Testis (tissue), 5 donors: ENCODE measurements at places on chromosomes 2 and 18.

DNA sequence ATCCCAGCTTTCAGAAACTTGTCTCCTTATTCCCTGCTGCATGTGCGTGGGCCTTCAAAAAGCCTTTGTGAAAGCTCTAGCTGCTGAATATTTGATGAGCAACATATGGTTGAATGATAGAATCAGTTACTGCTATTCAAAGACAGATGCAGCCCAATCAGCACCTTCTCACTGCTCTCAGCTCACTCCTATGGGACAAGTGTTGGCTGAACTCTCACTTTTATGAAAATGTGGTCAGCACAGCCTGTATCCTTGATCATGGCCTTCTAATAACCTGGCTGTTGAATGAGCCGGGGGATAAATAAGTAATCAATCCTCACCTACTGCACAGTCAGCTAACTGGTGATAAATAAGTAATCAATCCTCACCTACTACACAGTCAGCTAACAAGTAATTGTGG is 103.2 kb downstream of the PIEZO2 start:
- H3K4me3 ChIP-seq: no peak overlapping the region
- no peak overlapping the region for H3K27ac ChIP-seq
- DNase-seq: no peak
- H3K27me3 ChIP-seq: no peaks in the 10 kb centered on the region

DNA sequence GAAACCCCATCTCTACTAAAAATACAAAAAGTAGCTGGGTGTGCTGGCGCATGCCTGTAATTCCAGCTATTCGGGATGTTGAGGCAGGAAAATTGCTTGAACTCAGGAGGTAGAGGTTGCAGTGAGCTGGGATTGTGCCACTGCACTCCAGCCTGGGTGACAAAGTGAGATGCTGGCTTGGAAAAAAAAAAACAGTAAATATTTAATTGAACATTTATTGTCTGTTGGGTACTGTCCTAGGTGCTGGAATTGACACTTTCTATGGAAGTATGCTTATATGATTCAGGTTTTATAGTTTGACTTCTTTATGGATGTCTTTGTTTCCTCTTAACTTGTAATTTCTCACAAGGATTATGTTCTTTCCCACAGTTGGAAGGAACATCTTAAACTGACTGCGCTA is 633.1 kb upstream of the SETBP1 start:
- no peaks in the 10 kb centered on the region for H3K36me3 ChIP-seq
- H3K4me1 ChIP-seq: no peaks in the 10 kb centered on the region
- H3K27ac ChIP-seq: no peak overlapping the region
- H3K4me3 ChIP-seq: no peak overlapping the region
- H3K27me3 ChIP-seq: no peaks in the 10 kb centered on the region
- no peak for DNase-seq

GRCh38 chr2:29317077-29317517 is 201.9 kb downstream of the CLIP4 start:
- H3K36me3 ChIP-seq: no peaks in the 10 kb centered on the region
- no peak for DNase-seq
- no peaks in the 10 kb centered on the region for H3K27me3 ChIP-seq
- H3K27ac ChIP-seq: no peak overlapping the region

DNA sequence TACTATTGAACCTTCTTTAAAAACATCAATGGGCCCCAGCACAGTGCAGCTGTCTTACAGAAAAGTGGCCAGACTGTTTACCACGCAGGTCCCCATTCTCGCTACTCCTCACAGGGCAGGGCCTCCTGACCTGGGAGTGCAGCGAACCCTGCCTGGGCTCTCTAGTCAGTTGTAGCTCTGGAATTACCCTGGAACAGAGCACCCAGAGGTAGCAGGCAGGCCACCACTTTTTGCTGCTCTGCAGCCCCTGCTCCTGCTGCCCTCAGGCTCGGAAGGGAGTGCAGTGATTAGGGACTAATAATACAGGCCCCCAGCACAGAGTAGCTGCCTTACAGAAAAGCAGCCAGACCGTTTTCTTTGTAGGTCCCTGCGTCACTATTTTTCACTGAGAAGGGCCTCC is 1563.0 kb downstream of the SUCLG1 start:
- H3K4me1 ChIP-seq: no peaks in the 10 kb centered on the region
- H3K36me3 ChIP-seq: no peaks in the 10 kb centered on the region
- no peaks in the 10 kb centered on the region for H3K27me3 ChIP-seq
- DNase-seq: no peak
- H3K4me3 ChIP-seq: no peak overlapping the region

- no peaks in the 10 kb centered on the region for H3K36me3 ChIP-seq
- no peaks in the 10 kb centered on the region for H3K4me1 ChIP-seq
- H3K27me3 ChIP-seq: no peaks in the 10 kb centered on the region
- no peak for DNase-seq
- H3K4me3 ChIP-seq: no peak overlapping the region
- H3K27ac ChIP-seq: no peak overlapping the region
Observed at GRCh38 chr18:78643004-78643403, 336.6 kb upstream of the SALL3 start.

DNA sequence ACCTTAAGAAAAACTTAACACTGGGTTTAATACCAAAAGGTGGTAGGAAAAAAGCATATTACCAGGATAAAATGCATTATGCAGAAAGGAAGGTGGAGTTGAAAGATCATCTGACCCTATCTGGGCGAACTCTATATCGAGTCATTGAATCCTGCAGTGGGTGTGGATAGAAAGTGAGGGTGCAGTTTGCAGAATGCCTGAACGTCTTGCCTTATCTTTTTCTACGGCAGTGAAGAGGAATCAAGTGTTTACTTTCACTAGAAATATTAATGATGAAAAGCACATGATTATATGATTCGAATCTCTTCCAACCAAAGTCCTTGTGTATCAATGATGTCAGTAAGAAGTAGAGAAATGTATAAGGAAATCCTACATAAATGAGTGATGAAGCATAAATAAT is 4.3 kb upstream of the CAVIN2 start:
- no peak for DNase-seq
- no peaks in the 10 kb centered on the region for H3K36me3 ChIP-seq
- no peak overlapping the region for H3K27ac ChIP-seq

DNA sequence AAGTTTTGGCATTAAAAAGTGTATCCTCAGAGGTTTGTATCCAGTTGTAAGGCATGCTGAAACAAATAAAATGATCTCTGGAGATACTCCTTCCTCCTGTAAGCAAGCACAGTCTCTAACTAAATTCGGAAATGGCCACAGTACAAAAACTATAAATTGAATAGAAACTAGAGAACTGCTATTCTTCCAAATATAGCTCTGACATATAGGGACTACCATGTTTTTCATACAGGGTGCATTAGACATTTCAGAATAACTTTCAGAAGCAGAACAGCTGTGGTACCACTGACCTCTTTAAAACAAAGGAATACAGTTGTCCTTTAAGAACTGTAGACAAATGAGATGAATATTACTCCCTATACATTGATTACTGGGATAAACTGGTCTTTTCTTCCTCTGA is 568.5 kb downstream of the ARHGAP15 start:
- no peak for DNase-seq
- H3K4me3 ChIP-seq: no peak overlapping the region
- H3K4me1 ChIP-seq: no peaks in the 10 kb centered on the region
- H3K36me3 ChIP-seq: no peaks in the 10 kb centered on the region

GRCh38 chr2:101776172-101777043 is 78.9 kb downstream of the MAP4K4 start:
- H3K27ac ChIP-seq: no peak overlapping the region
- peaks cover 7% of the 10 kb centered on the region for H3K4me1 ChIP-seq
- H3K4me3 ChIP-seq: no peak overlapping the region
- no peaks in the 10 kb centered on the region for H3K36me3 ChIP-seq

- no peaks in the 10 kb centered on the region for H3K36me3 ChIP-seq
- H3K27ac ChIP-seq: no peak overlapping the region
- H3K4me1 ChIP-seq: peaks cover 8% of the 10 kb centered on the region
- H3K27me3 ChIP-seq: no peaks in the 10 kb centered on the region
Observed at GRCh38 chr2:111999809-112000208, 55.3 kb upstream of the TMEM87B start.

GRCh38 chr2:225013425-225014365 is 28.6 kb downstream of the DOCK10 start:
- H3K27ac ChIP-seq: no peak overlapping the region
- no peak for DNase-seq
- no peaks in the 10 kb centered on the region for H3K36me3 ChIP-seq
- H3K4me3 ChIP-seq: no peak overlapping the region

DNA sequence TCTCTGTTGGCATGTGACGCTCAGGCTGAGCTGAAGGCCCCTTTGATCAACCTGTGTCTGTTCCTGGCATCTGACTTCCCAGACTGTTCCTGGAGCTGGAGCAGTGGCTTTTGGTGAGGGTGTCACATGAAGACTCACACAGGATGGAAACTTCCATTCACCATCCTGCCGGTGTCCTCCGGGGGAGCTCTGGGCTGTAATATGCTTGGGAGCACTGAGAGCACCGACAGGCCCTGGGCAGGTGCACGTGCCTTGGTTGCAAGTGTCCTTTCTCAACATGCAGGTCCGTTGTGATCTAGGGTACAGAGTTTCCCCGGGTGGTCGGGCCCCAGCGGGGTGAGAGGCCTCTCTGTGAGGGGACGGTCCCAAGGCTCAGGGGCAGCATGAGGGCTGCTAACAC is 24.8 kb upstream of the GBX2 start:
- no peak overlapping the region for H3K4me3 ChIP-seq
- H3K27me3 ChIP-seq: no peaks in the 10 kb centered on the region
- no peaks in the 10 kb centered on the region for H3K4me1 ChIP-seq
- no peak overlapping the region for H3K27ac ChIP-seq
- H3K36me3 ChIP-seq: no peaks in the 10 kb centered on the region

DNA sequence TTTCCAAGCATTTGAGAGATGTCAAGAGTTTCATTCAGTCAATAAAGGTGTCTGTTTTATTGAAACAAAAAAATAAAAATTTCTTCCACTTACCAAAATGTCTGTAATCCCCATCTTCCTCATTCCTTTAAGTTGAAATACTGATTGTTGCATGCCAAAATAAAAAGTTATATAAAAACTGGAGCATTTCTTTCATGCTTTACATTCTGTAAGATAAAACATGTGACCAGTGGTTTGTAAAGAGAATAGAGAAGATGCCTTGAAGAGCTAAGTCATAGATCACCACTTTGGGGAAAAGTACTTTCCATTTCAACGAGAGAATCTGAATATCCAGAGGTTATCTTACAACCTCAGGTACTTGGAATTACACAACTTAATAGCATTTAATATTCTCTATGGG is 35.9 kb upstream of the MYO1B start:
- no peak for DNase-seq
- H3K36me3 ChIP-seq: no peaks in the 10 kb centered on the region
- H3K4me1 ChIP-seq: no peaks in the 10 kb centered on the region

DNA sequence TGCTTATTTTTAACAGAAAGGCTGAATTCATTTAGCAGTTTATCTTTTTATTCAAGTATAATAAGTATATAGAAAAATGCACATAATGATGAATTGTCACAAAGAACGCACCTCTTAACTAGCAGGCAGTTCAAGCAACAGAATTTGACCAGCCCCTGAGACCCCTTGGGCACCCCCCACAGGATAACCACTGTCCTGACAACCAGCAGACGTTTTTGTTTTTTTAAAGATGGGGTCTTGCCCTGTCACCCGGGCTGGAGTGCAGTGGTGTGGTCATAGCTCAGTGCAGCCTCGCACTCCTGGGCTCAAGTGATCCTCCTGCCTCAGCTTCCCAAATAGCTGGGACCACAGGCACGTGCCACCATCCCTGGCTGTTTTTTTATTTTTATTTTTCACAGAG is 14.0 kb downstream of the PRELID3A start:
- no peaks in the 10 kb centered on the region for H3K36me3 ChIP-seq
- peaks cover 7% of the 10 kb centered on the region for H3K4me1 ChIP-seq
- H3K27ac ChIP-seq: no peak overlapping the region
- DNase-seq: no peak
- no peaks in the 10 kb centered on the region for H3K27me3 ChIP-seq

- no peak overlapping the region for H3K4me3 ChIP-seq
- DNase-seq: no peak
- no peaks in the 10 kb centered on the region for H3K36me3 ChIP-seq
- H3K27ac ChIP-seq: no peak overlapping the region
- H3K27me3 ChIP-seq: no peaks in the 10 kb centered on the region
Observed at GRCh38 chr2:157936406-157936805, 60.3 kb upstream of the ACVR1 start.

- no peaks in the 10 kb centered on the region for H3K36me3 ChIP-seq
- peaks cover 5% of the 10 kb centered on the region for H3K4me1 ChIP-seq
- no peak overlapping the region for H3K27ac ChIP-seq
Observed at GRCh38 chr2:63052411-63053080, 1.9 kb downstream of the OTX1 start.

DNA sequence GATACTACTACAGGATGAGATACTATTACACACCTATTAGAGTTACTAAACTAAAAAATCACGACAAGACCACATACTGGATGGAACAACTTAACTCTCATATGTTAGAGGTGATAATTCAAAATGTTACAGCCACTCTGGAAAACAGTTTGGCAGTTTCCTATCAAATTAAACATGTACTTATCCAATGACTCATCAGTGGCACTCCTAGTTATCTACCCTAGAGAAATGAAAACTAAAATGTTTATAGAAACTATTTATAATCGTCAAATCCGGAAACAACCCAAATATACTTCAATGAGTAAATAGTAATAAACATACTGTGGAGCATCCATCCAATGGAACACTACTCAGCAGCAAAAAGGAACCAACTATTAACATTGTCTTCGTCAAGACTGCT is 137.0 kb upstream of the RBBP8 start:
- H3K27ac ChIP-seq: no peak overlapping the region
- no peak overlapping the region for H3K4me3 ChIP-seq
- H3K4me1 ChIP-seq: no peaks in the 10 kb centered on the region
- no peak for DNase-seq
